ENCODE measurements at places on chromosomes 2 and 18.

- no peak for DNase-seq
Measured at GRCh38 chr2:108449410-108450130, 564 bp downstream of the GCC2 start.

DNA sequence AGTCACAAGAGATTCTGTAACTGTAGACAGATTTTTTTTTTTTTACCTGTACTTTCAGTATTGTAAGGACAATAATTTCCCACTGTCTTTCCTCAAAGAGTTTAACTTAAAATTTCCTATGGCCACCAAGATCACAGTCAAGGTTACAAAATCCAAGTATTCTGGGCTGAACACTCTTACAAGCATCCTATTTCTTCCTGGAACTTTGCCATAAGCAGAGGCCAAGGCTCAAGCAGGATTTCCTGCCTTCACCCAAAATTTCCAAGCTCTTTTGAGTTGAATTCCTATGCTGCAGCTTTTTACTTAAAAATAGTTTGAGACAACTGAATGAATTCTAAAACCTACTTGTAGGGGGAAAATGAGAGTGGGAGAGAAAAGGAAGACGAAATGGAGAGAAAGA is 299.4 kb downstream of the ZNF516 start:
- no peak for DNase-seq

DNA sequence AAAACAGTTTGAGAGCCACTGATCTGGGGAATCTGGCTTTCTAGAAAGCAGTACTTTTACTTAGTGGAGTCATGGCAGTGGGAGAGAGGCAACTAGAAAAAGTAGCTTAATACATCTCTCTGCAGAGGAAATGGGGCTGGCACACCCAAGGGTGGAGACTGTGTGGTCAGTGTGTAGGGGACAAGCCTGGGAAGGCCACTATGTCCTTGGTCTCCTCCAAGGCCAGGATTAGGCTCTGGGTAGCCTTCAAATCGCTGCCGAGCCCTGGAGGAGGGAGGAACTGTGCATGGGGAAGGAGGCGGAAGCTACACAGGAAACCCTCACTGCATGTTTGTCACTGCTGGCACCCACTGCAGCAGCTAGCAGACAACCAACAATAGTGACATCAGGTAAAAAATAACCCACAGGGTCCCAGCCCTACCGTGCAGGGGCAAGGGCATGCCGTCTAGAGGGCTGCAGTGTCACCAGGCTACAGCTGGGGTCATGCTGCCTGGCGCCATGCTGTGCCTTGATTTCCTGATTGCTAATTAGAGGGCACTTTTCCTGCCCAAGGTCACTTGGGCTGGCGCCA is 34.8 kb downstream of the LBH start:
- DNase-seq: peak; percentile 34

DNA sequence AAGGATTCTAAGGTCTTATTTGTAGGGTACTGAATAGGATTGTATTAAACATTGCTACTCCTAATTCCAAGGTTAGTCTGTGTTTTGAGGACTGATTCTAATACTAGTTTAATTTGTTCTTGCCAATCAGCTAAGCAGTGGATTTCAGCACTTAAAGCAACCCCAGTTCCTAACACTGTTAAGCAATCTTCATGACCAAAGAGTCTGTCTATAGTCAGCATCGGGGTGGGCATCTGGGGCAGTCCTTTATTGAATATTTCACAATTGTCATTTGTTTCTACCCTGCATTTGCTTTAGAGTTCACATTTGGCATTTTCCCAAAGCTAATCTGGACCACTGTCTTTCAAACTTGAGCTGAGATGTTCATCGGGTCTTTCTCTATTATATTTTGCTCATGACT is 248.0 kb upstream of the TANK start:
- no peak for DNase-seq

DNA sequence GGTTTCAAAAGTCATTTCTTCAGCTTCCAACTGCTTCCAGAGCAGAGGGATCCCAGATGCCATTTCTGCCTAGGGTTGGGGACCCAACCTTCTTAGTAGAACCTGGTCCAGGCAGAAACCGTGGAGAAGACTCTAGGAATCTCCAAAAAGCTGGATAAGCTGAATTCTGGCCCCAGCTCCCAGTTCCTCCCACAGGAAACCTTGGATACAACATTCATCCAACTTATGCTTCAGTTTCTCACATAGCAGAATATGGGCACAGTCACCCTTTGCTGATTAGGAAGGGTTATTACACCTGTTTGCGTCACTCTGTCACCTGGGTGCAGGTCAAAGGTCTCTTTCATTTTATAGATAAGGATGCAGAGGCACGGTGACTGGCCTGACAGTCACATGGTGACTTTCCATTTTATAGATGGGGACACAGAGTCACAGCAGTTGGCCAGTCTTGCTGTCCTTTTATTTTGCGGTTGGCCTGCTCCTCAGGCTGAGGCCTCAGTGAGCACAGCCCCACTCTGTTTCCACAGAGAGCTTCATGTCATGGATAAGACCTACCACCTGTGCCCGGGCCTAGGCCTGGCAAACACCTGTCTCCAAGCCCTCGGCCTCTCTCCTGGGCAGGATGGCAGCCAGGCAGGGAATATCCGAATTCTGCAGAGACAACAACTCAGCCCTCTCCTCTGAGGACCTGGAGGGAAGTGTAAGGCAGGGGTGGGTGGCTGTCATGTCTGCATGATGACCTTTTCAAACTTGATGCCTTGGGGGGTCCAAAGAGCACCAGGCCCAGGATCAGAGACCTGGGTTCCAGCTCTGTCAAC is 148.8 kb downstream of the SMAD7 start:
- peak; percentile 27 for DNase-seq

DNA sequence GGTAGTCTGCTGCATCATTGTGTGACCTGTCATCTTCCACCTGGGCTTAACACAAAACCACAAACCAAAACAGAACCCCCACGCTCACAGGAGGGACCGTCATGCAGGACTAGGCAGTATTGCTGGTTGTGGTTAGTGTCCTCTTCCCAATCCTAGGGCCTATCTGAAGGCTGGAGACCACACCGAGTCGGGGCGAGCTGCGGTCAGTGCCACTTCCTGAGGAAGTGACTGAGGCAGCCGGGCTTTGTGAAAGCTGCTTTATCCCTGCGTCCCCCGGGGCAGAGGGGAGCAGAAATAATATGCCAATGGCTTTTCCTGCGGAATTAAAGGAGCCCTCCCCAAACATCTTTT is 22.9 kb downstream of the ZNF532 start:
- DNase-seq: peak; percentile 81

DNA sequence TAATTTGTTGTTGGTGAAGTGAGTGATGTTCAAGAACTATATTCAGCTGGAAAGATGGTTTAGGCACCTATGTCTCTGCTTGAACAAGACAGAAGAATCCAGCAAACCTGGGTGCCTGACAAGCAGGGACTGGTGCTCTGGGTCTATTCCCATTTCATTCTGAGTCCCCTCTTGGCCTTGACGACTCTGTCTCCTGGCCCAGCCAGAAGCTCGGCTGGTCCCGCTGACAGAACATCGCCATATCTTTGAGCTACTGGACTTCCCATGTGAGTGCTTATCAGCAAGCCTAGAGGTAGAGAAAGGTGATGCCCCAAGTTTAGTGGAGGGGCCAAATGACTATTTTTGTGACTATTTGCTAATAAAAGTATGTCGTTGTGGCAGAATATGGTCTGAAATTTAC is 48.2 kb downstream of the SDC1 start:
- peak; percentile 23 for DNase-seq

- DNase-seq: no peak
Measured at GRCh38 chr2:46117379-46117778, 179.8 kb upstream of the EPAS1 start.

GRCh38 chr18:68262690-68263294 is 452.1 kb downstream of the TMX3 start:
- DNase-seq: no peak

DNA sequence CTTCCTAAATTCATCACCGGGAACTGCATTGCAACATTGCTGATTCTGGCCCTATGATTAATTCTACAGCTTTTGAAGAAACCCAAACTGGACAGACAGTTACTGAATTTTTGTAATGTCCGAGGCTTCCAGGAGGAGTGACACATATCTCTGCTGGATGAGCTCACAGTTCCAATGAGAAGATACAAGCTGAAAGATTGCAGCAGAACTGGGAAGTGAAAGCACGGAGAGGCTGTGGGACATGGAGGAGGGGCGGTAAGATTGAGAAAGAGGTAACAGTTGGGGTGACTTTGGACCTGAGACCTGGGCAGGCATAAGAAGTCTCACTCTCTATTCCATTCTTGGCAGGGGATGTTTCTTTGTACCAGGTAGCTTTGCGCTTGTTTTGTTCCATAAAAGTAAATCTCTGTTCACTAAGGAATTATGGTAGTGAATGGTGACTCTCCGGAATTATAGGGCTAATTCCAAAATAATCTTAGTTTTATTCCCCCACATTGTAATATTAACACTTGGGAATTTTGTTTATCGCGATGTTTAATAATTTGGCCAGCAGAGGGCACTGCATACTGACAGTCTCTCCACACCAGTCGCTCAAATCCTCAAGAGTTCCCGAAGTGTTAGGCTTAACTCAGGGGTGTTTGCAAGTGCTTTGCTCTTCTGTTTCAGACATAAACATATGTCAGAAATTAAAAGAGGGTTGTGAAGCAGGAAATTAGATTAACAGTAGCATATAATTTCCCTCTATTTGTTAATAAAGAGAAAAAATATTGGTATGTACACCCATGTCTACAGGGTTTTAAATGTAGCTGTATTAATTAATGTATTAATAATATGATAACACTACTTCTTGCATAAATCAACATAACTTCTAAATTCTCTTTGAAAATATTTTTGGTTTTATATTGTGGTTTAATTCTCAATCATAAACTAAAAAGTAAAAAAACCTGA is 201.4 kb downstream of the SOCS6 start:
- no peak for DNase-seq

- DNase-seq: no peak
Measured at GRCh38 chr2:119701352-119701751, 22.4 kb downstream of the TMEM177 start.

DNA sequence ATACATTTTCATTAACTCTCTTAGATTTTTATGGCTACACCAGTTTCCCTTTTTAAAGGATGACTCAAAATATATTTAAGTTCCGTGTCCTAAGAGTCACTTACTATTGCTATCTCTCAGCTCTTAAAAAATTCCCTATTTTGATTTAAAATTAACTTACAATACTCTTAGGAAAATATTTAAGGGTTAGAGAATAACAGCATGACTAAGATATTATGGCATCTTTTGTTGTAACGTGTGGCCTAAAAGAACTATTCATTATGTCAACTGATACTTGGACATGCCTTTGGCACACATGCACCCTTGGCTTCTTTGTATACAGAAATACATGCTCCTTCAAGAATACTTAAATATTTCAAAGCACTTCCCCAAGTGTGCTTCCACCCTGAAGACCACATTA is 42.3 kb downstream of the SCN3A start:
- no peak for DNase-seq

GRCh38 chr2:30679426-30680088 is 127.7 kb downstream of the CAPN13 start:
- no peak for DNase-seq

DNA sequence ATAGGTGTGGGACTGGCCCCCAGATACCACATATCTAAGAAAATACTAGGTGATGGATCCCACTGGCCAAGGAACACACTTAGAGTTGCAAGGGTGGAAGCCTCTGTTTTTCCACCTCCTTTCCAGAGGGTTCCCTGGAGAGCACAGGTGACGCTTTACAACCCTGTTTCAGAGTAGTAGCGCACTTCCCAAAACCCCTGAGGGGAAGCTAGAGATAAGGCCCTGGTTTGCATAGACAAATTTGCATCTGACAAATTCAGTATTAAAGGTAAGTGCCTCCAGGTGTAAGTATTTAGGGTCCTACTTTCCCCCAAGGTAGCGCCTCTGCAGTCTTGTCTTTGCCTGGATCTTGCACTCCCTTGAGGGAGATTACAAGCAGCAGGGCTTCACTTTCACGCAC is 474 bp upstream of the CERKL start:
- DNase-seq: no peak
